Stimulated activated CD4-positive, alpha-beta T cell treated with anti-CD3 and anti-CD28 coated beads, Interleukin-1b, Interleukin-23, amount 100 ng/mL, for 48 hours (primary cell): ENCODE measurements at places on chromosomes 1 and 21.
A peak's percentile ranks its signal among the peaks of the same experiment; 100 is the strongest.

GRCh38 chr1:46532498-46533178 lies 18.8 kb downstream of the KNCN start:
- DNase-seq = peak; percentile 57

DNA sequence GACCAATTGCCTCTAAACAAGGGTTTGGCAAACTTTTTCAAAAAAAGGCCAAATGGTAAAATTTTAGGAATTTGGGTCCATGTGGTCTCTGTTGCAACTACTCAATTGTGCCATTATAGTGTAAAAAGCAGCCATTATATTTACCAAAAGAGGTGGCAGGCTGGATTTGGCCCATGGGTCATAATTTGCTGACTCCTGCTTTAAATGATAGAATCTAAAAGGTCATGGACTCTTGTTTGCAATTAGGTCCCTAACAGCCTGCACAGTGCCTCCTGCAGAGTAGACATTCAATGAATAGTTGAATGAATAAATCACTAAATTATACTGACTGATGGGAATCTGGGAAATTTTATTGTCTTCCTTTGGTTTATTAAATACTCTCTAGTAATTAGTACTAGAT lies 6.2 kb downstream of the BECN2 start:
- DNase-seq = no peak

DNA sequence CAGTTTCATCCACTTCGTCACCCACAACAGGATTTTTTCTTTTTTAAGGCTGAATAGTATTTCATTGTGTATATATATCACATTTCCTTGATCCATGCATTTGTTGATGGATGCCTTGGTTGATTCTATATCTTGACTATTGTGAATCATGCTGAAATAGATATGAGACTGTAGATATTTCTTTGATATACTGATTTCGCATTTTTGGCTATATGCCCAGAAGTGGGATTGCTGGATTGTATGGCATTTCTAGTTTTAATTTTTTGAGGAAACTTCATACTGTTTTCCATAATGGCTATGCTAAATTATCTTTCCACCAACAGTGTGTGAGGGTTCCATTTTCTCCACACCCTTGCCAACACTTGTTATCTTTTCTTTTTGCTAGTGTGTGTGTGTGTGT lies 5.0 kb downstream of the GUCA2B start:
- DNase-seq = no peak

GRCh38 chr21:46616656-46617055 lies 11.8 kb upstream of the S100B start:
- no peak for DNase-seq

DNA sequence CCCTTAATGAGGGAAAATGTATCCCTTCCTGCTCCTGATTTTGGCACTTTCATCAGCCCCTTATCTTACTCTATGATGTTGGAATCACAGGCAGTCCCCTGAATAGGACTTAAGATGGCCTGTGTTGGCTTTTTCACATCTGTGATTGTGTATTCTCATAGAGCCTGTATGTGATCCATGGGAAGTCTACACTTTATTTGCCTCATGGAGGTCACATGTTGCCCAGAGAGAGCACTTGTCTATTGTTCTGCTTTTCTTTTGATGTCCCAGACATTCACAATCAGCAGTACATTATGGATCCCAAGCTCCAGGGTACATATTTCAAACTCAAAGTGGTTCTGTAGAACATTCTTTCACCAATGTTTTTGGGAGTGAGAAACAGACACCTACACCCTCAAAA lies 885.2 kb upstream of the ADGRL2 start:
- no peak for DNase-seq

- no peak for DNase-seq
Observed at GRCh38 chr1:76746206-76746605, 121.1 kb upstream of the ST6GALNAC5 start.

DNA sequence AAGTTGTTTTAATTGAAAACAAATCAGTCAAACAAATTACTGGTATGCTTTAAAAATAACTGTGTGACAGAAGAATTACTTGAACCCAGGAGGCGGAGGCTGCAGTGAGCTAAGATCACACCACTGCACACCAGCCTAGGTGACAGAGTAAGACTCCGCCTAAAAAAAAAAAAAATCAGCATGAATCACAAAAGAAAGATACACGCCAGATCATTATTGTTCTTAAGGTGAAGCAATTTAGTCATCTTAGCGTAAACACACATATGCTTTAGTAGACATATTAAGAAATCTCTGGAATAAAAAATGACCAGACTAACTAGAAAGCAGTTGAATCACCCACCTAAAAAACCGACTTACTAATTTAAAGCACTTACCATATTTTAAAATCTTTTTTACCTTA lies 20.2 kb downstream of the RERE start:
- DNase-seq = no peak
